ENCODE measurements at places on chromosomes 4 and X.

DNA sequence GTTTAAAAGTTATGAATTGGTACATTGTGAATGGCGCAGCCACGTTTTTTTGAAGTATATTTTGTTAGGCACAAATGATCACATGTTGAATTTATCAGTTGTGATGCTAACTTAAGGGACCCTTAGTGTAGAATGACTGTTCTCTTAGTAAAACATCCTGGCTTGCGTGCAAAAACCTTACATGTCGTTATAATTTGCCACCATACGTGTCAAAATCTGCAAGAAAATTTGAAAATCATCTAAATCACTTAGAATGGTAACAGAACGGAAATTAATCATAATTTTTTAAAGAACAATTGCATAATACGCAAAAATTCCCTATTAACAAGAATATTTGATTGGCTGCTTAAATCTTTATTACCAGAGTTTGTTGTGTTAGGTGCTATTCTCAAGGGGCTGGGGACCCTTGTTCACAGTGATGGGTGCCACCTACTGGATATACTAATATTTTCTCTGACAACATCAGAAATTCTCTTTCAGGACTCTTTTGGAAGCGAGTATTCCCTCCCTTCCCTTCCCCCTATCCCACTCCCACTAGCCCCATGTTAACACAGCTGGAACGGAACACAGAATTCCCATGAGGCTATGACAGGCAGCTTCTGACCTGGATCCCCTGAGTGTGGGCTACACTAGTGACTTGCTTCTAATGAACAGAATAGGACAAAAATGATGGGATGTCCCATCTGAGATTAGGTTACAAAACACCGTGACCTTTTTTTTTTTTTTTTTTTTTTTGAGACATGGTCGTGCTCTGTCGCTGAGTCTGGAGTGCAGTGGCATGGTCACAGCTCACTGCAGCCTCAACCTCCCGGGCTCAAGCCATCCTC lies 71.8 kb downstream of the SUPT20HL2 start:
- DNase-seq = peak; percentile 26

DNA sequence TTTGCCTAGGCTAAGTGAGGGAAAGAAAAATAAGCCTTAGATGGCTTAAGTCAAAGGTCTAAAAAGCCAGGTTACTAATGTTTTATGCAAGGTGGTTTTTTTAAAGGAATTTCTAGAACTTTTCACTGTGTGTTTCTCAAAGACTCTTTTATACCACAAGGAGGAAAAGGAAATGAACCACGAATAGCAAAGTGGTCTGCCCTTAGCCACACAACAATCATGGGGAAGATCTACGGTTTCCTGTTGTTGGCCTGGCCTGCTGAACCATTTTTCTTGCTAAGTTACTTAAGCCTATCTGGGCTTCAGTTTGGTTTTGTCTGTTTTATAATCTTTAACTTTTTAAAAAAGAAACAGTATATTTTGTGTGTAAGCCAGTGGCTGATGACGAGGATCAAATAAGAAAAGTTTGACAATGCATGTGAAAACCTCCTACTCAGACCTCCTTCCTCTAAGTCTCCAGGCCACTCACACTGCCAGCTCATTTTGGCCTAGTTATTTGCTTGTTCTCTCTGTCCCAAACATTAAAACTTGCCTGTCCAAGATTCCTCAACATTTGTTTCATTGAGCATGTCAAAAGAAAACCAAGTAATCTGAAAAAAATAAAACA lies 56.7 kb upstream of the COL25A1 start:
- DNase-seq = peak; percentile 5

- no peak for DNase-seq
Observed at GRCh38 chr4:152104356-152104755, 343.5 kb upstream of the GATB start.

DNA sequence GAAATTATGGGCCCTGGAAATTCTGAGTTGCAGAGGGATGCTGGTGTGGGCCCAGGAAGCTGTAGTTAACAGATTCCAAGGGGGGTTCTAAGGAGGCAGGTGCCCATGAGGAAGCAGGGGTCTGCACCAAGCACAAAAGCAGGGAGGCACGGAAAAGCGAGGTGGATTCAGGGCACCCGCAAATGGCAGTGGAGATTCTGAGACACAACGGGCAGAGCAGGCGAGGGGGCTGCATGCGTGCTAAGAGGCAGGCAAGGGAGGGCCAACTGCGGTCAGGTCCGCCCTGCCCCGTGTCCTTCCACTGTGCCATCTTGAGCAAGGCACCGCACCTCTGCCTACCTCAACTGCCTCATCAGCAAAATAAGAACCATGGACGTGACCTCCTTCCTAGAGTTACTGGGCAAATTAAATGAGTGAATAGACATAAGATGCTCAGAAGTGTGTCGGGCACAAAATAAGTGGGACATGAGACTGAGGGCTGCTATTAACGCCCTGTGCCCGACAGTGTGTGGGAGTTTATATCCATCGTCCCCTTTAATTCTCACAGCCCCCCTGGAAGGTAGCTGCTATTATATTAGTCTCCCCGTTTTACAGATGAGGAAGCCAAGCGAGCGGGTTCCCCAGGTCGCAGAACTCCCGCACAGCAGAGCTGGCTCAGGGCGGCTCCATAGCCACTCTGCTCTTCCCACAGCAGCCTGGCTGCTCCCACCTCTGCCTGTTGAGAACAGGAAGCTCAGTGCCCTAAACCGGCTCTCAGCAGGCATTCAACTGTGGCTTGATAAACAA lies 67.6 kb downstream of the PPP2R2C start:
- DNase-seq = no peak

GRCh38 chrX:68177542-68177941 lies 255.8 kb downstream of the OPHN1 start:
- DNase-seq = peak; percentile 30

- DNase-seq = peak; percentile 82
Observed at GRCh38 chr4:7124689-7125442, 57.0 kb upstream of the GRPEL1 start.

GRCh38 chr4:140213749-140214148 lies 59.8 kb upstream of the MAML3 start:
- DNase-seq = peak; percentile 34

GRCh38 chr4:129603241-129603931 lies 507.4 kb downstream of the C4orf33 start:
- DNase-seq = no peak

DNA sequence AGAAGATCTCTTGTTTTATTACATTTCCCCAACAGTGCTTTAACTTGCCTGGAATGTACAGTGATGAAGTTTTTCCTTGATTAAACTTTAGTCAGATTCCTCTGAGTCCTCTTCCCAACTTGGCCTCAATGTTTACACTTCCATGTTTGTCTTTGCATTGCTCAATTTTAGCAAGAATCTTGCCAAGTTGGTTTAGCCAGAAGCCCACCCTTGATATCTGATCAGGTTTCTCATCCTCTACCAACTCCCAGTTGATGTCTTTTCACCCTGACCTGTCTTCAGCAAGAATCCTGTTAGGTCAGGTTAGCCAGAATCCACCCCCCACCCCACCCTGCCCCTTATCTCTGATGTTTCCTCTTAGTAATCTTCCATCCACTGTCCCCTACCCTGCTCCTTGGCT lies 120.9 kb downstream of the MBNL3 start:
- peak; percentile 0 for DNase-seq

GRCh38 chr4:52157641-52158316 lies 106.7 kb downstream of the SPATA18 start:
- no peak for DNase-seq

GRCh38 chrX:108299101-108299591 lies 139.1 kb downstream of the COL4A6 start:
- peak; percentile 32 for DNase-seq

- DNase-seq = no peak
Observed at GRCh38 chrX:66150163-66150562, 13.9 kb upstream of the HEPH start.

DNA sequence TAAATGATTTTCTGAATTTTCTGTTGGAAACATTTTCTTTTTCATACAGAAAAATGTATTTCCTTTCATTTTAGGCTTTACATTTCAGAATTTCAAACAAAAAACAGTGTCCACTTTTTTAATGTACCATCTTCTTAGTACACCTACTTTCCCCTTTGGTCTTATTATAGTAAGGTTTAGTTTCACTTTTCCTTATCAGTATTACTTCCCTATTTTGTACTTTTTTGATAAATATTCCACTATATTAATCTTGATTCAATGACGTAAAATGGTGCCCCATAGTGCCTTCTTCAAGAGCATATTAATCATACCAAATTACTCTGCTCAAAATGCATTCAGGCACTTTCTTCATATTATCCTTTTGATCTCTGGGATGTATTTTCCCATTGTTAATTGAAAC lies 52.5 kb downstream of the BANK1 start:
- DNase-seq = no peak

GRCh38 chr4:114811564-114812301 lies 213.1 kb downstream of the UGT8 start:
- no peak for DNase-seq

DNA sequence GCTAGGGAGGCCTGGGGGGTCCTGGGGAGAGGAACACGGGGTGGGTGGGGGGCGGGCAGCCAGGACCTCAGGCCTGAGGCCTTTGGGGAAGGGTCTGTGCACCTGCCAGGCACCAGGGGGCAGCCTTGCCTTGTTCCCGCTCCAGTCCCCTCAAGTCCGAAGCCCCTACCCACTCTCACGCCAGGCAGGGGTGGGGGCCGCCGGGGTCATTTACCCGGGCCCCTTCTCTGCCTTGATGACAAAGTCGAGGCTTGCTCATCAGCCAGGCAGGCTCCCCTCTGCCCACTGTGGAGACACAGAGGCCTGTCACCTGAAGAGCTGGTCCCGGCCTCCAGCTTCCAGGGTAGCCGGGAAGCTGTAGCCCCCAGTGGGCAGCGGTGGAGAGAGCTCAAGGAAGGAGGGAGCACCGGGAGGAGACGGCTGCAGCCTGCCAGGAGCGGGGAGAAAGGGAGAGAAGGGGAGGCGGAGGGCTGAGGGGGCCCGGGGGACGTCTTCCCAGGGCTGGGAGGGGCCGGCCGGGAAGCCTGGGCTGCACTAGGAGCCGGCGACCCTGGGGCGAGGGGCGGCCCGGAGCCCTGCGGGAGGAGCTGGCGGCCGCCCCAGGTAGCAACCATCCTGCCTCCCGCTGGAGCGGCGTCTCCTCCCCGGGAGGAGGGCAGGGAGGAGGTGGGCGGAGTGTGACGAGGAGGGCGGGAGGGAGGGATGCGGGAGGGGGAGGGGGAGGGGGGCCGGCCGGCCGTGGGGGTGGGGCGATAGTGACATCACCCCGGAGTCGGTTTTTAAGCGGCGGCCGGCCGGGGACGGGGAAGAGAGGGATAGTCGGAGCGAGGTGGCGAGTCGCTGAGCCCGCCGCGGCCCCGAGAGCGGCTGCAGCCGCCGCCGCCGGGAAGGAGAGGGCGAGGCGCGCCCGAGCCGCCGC lies at the start of gene SLC6A8:
Gene SLC6A8 (plus strand): TSS at position 806 of the 919 bp plus-strand sequence. CDS start 649 bp downstream, outside the sequence.
- DNase-seq = peak; percentile 64

DNA sequence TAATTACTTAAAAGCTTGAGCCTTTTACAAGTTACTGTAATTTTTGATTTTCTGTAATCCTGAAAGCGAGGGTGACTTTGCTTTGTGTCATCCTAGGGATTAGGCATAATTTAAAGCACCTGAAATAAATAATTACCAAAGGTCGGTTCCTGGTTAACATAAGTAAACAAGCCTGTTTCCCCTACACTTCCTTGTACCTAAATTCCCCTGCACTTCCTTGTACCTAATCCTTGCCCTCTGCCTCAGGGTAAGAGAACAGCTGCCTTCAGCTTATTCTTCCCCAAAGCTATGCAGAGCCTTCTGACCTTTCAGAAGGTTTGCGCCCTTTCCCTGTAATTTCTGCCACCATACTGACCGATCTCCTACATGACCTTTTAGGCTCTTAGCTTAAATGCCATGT lies 166.1 kb upstream of the PDE5A start:
- no peak for DNase-seq

DNA sequence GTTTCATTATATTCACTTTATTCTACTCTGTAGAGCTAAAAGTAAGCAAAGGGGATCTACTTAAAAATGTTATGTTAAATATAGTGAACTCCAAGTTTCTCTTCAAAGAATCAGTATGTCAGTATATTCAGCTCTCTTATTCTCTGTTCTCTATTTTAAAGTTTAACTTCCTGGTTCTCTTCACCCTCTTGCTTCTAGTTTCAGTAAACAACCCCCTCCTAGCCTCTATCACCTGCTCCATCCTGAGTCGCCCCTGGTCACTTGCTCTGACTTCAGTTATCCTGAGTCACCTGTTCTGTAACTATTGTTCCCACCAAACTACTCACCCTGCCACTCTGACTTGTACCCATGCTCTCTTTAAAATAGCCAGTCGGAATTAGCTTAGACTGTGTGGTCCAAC lies 180.9 kb upstream of the AADAT start:
- DNase-seq = no peak

GRCh38 chr4:25810461-25811373 lies 52.1 kb downstream of the SEL1L3 start:
- DNase-seq = no peak

GRCh38 chr4:149785696-149786431 lies 29.8 kb downstream of the IQCM start:
- DNase-seq = no peak

GRCh38 chr4:37909332-37910090 lies 18.6 kb downstream of the TBC1D1 start:
- DNase-seq = no peak

GRCh38 chrX:40872351-40872750 lies 137.0 kb upstream of the MED14 start:
- peak; percentile 41 for DNase-seq

- peak; percentile 14 for DNase-seq
Observed at GRCh38 chrX:119201570-119201969, 34.5 kb upstream of the PGRMC1 start.

DNA sequence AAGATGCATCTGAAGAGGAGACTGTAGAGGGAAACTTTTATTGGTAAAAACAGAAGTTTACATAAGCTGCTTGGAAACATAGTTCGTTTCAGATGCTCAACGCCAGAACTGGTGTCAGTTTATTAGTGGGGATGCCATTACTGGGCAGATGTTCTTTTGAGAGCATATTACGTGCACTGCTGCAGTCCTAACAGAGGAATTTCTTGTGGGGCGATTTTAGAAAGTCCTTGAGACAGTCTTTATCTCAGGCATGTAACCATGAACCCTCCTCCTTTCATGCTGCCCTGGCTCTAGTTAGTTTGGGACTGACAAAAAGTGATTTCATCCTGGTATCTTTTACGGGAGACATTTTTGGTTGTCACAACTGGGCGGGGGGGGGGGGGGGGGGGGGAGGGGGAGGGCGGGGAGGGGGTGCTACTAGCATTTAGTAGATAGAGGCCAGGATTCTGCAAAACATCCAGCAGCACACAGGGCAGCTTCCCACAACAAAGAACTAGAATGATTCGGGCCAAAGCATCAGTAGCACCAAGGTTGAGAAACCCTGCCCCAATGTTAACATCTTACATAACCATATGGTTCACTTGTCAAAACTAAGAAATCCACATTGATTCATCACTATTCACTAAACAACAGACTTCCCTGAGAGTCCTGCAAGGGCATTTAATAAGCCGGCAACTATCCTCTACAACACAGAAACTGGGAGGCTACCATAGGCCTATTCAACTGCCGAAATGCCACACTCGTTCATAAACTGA lies 118.6 kb upstream of the FTHL17 start:
- DNase-seq = no peak

Data from fibroblast of skin of right quadriceps (primary cell).